ENCODE measurements at places on chromosomes 2 and 18.

DNA sequence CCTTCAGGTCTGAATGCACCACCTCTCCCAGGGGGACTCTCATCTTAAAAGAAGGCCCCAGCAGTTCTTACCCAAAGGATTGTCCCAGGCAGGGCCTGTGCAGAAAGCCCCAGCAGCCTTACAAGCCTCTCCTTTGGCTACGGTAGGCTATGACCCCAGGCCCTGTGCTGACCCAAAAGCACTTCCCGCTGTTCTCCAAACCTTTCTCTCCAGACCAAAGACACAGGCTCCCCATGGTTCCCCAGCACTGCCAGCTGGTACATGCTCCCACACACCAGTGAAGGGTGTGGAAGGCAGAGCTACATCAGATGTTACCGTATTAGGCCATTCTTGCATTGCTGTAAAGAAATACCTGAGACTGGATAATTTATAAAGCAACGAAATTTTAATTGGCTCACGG lies 35.4 kb downstream of the LBH start:
- DNase-seq = no peak

DNA sequence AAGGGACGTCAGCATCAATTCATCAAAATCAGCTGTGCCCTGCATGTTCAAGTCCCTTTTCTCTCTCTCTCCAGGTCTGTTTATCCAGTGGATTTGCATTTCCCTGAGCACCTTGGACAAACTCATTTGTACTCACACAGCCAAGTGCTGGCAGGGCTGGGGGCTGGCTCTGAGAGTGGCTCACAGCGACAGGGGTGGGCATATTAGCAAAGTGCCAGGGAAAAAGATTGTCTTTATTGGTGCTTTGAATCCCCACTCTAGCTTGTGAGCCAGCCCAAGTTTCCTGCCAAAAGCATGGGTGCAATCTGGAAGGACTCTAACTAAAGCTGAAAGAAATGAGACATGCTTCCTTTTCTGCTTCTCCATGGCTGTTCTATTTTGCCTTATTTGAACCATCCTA lies 56.6 kb downstream of the ACOXL start:
- DNase-seq = no peak

DNA sequence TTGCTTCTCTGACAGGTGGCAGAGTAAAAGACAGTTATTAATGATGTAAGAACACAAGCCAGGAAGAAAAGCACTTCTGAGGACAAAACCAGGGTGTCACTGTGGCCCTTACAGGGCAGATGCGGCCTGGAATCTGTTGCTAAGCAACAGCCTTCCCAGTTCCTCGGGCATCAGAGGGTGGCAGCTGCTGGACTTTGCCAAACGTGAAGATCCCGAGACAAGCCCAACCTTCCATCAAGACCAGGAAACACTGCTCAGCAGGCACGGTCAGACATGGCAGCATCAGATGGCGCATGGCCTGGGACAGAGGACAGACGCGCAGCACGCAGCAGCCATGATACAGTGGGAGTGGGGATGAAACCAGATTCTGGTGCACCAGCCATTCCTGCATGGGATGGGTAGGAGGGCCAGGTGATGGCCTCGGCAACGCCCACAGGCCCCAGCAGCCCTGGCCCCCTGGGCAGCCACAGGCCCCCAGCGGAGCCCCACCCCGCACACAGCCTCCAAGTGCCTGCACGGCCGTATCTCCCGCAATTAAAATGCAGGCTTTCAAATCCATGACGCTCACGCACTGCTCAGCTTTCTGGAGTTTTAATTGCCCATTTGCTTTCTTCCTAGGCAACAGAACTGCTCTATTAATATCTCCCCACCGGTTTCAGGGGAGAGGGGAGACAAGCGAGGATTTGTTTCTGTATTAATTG lies 89.0 kb downstream of the EIPR1 start:
- no peak for DNase-seq

DNA sequence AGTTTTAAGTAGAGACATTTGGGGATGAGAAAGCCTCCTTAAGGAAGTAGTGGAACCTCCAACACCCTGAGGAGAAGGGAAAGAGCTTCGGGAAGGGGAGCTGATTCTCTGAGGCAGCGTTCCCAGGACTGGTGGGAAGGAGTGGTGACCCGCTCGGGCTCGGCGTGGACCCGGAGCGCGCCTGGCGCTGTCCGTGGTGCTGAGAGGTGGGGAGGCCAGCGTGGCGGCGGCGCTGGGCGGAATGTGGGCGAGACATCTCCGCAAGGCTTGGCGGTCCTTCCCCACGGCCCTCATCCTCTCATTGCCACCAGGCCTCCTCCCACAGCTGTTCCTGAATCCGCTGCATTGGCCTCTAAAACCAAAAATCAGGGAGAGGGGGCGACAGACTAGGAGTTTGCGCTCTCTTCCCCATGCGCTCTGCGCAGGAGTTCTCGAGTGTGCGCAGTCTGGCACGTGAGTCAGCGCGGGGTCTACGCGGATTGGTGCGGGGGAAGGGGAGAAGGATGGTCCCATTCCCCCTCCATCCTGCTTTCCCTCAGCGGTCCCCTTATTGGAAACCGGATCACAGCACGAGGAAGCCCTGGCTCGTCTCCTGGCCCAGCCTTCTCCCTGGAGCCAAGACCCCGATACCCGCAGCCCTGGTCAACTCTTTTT lies 857 bp downstream of the RESP18 start:
- no peak for DNase-seq

DNA sequence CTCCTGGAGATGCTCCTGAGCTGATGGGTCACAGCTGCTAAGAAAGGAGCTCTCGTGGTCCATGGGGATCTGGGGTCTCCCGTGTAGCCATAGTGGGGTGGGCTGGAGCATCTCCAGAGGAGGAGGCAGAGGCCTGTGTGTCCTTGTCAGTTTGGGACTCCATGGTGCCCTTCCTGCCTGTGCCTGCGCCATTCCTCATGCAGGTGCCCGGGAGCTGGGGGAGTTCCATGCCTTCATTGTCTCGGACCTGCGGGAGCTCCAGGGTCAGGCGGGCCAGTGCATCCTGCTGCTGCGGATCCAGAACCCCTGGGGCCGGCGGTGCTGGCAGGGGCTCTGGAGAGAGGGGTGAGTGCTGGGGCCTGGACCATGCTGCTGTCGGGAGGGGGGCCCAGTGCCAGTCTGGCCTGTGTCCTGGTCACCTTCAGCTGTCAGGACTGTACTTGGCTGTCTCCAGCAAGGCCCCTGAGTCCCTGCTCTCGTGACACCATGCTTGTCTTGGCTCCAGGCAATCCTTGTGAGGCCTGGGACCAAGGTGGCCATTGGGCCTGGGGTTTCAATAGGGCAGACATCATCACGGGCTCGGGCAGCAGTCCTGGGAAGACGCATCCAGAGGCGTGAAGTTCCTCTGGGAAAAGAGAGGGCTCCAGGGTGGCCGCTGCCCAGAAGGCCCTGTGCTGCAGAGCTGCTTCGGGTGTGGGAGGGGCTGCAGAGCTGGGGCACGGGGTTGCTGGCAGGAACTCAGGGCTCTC lies 7.3 kb downstream of the CAPN10 start:
- DNase-seq = no peak

DNA sequence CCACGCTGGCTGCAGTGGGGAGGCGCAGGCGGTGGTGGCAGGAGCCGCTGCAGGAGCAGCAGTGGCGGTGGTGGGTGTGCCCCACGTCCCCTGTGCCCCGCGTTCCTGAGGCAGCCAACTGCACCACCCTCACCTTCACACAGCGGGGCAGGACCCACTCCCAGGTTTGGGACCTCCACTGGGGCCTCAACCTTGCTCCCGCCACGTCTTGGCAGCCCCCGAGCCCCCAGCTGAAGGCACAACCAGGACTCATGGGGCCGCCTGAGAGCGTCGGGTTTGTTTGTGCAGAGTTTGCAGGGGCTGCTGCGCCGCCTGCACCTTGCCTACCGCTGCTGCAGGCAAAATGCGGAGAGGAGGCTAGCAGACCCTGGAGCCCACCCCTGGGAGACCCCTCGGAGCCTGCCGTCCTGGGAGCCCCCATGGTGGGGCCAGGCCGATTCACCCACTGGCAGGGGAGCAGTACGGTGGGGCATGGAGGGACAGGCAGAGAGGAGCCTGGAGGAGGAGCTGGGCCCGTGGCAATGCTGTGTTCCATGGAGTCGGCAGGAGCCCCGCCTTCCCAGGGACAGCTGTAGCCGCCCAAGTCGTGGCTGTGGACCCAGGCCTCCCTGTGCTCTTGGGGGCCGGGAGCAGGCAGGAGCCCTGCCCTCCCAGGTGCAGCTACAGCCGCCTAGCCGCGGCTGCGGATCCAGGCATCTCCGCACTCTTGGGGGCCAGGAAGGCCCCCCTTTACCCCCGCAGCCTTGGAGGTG lies 14.7 kb upstream of the EML6 start:
- DNase-seq = no peak

DNA sequence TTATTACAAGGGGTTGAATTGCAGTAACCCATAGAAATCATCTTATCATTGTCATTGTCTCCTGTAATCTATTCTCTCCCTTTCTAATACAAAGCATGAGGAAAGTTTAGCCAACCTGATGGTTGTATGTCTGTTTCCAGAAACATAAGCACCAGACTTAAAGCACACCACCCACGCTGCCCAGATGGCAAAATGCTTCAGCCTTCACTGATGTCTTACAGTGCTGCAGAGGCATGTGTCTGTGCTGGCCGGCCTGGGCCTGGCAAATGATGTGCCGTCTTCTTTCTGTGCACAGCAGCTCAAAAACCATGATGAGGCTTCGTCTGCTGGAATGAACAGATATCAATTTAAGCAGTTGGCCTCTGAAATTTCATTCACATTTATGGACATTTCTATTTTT lies 443.0 kb upstream of the RGPD4 start:
- no peak for DNase-seq

GRCh38 chr18:51751901-51752300 lies 554.4 kb upstream of the MEX3C start:
- DNase-seq = no peak

DNA sequence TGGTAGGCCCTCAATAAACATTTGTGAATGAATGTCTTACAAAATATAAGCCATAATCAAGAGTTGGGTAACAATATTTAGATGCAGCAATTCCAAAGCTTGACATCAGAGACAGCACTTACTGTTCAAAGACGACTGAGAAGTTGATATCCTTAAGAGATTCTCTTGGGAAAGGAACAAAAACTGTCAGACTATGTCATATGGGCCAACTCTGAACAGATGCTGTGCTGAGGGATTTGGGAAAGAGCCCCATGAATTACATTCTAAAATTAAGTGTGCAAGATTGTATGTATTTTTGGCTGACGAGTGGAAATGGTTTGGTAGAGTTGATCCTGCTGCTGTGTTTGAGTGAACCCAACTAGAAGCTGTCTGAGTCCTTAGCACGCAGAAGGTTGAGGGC lies 250.7 kb upstream of the LINC00305 start:
- no peak for DNase-seq

DNA sequence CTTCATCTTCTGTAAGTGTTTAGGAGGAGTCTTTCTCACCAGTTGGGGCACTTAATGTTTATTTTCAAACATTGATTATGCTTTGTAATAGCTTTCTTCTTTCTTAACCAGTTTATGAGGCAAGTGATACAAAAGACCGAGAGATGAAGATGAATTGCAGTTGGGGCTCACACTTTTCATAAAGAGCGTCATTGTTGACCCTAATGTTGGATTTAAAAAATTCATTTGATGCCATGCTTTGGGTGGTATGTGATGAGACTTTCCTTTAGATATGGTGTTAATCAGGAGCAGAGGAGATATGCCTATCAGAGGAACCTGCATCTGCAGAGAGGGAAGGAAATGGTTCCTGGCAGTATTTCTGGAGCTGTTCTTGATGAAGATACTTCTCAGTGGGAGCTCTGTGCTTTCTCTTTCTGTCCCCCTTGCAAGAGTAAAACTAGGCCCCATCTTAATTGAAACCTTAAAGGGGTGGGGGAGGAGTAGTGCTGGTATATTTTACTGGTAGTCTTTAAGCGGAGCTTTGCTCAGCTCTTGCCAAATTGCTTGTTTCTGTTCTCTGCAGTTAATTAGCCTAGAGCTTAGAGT lies 2.3 kb downstream of the EML4 start:
- no peak for DNase-seq

GRCh38 chr18:23799540-23799939 lies 110.3 kb downstream of the LAMA3 start:
- no peak for DNase-seq

DNA sequence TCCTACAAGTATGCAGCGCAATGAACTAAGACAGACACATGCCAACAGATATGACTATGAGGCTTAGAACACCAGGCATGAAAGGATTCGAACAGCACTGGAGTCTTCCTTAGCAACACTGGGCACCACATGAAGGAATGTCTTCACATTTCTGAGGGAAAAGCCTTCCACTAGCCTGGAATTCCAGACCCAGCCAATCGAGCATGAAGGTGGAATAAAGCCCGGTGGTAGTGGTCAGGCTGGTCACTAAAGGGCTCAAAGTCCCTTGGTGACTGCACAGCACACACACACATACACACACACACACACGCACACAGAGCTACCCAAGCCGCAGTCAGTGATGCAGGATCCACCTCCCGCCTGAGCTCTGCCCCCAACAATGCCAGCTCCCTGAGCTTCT lies 19.7 kb upstream of the SFXN5 start:
- DNase-seq = no peak

DNA sequence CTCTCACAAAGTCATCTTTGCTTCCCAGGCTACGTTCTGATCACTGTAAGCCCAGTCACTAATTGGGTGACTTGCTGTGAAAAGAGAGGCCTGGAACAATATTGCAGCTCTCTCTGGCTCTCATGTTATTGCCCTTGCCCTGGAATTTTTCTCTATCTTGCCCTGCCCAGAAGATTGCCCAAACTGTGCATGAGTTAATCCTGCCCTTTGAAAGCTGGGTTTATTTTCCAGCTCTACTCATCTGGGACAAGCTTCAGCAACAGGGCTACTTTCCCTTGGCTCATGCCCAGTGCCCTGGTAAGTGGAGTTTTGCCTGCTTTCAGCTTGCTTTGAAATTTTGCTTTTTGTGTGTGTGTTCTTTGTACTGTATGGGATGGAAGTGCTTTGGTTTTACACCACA lies 6.9 kb upstream of the EHBP1 start:
- DNase-seq = no peak

- DNase-seq = no peak
These were observed 730.4 kb downstream of the METTL4 start for GRCh38 chr18:1840878-1841277.

Data from NCI-H2081 treated with DMSO at 0.1 percent for 48 hours (cell line).